T-cell (primary cell): ENCODE measurements at places on chromosomes 12 and 14. TPM values are rescaled to one million over a fixed set of nuclear protein-coding genes. Genes with fewer than 3 reads are reported as not detected.

GRCh38 chr14:103724116-103724515, 8.5 kb downstream of the ZFYVE21 start:
- no peak for DNase-seq

DNA sequence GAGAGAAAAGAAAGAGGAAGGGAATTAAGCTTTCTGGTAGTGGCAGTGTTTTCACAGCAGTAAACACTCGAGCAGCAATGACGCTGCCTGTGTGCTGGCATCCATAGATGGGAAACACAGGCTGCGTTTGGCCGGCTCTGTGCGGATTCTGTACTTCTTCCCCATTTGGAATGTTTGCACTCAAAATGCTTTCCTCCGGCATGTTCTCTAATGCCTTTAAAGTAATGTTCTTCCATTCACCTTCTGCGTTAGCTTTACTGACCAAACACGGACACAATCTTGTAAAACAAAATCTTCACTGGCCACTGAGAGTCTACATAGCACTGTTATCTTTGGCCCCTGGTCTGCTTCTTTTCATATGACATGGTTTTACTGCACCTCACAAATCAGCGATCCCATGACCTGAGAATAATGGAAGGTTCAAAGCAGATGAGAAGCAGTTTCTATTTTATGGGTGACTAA, 31.4 kb downstream of the DCP1B start:
- DNase-seq: no peak

DNA sequence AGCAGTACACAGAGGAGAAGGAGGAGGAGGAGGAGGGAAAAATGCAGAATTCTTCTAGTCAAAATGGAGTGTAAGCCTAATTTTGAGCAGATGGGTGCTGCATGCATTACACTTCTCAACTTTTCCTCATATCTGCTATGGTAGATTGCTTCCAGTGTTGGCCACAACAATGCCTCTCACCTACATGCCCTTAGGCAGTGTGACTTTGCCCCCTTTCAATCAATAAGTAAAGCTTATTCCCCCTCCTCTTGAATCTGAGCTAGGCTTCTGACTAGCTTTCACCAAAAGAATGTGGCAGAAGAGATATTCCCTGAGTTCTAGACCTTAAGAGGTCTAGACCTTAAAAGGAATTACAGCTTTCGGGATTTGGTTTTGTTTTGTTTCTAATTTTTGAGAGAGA, 3.2 kb upstream of the METTL3 start:
- no peak for DNase-seq

The AMIGO2 gene
- total RNA-seq: 9.6 TPM

The GPR137C gene
- not detected for total RNA-seq

The CIROP gene
- not detected for total RNA-seq

GRCh38 chr12:58764100-58764953, 156.0 kb downstream of the LRIG3 start:
- DNase-seq: no peak

The ISM2 gene
- not detected for total RNA-seq

DNA sequence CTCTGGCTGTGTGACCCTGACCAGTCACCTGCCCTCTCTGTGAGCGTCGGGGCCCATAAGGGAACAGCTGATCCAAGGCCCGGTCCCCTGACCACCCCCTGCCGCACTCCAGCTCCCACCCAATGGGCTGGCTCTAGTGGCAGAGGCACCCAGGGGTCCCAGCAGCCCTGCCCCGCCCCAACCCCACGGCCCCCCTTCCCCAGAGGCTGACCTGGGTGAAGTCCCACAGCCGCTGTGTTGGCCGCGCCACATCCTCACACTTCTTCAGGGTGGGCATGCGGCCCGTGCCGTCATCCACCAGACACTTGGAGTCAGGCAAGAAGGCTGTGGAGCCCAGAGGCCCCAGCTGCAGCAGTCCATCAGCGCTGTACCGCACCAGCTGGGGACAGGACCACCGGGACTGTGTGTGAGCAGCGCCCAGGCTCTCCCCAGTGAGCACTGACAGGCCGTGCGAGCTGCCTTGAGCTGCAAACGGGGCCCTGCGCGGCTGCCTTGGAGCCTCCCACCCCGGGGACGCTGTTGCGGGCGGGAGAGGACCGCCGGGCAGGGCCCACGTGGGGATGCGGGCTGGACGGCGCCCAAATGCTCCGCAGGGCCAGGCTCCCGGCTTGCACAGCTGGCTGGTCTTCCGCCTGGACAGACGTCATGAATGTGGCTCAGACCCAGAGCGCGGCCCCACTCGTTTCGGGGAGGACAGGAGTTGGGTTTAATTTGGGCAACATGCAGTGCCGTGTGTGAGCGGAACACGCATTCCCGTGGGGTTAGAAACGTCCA, 53.5 kb downstream of the NOC4L start:
- DNase-seq: no peak

GRCh38 chr12:3407723-3408122, 83.3 kb upstream of the PRMT8 start:
- DNase-seq: no peak

The ACSS3 gene
- not detected for total RNA-seq

DNA sequence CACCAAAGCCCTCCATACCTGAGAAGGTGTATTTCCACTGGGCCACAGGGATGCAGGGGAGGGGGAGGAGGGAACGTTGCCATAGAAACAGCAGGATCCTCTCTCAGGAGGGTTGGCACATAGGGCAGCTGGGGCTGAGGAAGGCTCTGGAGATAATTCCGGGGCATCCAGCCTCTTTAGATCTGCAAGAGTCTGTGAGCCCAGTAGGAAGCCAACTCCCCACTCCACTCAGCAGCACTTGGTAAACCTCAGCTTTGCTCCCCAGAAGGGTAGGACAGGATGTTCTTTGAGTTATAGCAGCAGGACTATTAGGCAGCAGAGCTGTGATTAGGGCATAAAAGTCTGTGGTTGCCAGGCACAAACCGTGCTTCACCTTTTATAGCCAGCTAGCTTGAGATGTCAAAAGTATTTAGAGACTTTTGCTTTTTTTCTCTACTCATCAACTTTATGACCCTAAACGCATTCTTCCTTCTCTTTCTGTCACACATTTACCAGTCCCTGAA, 7.8 kb upstream of the PLEKHG3 start:
- DNase-seq: peak; percentile 35

DNA sequence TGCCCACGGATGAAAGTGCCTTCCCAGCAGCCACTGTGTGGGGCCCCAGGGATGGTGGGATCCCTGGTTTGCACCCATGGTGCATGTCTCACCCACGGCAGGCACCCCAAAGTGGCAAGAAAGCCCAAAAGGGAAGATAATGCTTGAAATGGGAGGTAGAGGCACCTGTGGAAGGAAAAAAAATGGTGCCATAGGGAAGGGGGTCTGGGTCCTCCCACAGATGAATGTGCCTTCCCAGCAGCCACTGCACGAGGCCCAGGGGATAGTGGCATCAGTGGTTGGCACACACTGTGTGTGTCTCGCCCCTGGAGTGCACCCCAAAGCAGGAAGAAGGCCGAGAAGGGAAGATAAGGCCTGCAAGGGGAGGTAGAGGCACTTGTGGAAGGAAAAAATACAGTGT, 264.2 kb downstream of the ALG10 start:
- DNase-seq: no peak

The KRT5 gene
- total RNA-seq: not detected

DNA sequence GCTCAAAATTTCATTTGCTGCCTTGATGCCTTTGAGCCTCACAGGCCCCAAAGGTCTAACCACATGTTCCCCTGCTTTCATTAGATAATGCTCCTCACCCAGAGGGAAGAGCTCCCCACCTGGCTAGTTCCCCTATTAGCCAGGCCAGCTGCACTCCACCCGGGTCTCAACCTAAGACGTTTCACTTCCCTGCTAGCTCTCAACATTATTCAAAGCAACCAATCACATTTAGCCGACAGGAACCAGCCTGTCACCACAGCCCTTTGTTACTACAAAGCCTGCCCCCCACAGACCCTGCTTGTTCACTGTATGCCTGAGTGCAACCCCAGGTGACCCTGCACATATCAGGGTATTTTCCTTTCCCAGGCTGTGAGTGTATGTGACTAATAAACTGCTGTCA, 78.6 kb downstream of the SLC15A5 start:
- no peak for DNase-seq
